Heart right ventricle (tissue), 16 donors: ENCODE measurements at places on chromosomes 5 and 9.

GRCh38 chr9:124771867-124772679, 962 bp upstream of the NR6A1 start:
- peak; percentile 73 for DNase-seq

DNA sequence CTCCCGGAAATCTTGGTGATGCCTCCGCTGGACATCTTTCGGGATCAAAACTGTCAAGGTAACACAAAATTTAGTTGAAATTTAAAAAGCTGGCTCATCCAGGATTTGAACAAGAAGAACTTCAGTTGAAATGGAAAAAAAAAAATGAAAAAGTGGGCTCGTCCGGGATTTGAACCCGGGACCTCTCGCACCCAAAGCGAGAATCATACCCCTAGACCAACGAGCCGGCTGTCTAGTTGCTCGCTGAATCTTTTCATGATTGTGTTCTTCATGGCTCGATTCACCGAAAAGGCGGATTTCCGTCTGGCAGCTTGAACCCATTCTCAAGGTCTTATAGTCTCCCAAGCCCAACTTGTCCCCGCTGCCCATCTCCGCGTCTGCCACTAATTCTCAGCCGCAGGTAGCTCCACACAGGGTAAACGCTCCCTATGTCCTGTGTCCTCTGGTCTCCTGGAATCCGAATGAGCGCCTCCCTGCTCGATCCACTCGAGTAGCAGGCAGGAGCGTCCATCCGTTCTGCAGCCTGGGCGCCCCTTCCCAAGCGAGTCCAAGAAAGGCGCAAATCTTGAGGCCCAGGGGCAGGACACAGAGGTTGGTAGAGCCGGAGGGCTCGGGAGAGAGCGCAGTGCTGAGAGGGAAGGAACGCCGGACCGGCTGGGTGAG, 16.2 kb downstream of the TRIM7 start:
- DNase-seq = peak; percentile 48

GRCh38 chr5:73031839-73032238, 76.0 kb downstream of the FCHO2 start:
- peak; percentile 21 for DNase-seq

- no peak for DNase-seq
Observed at GRCh38 chr5:18252559-18252958, 618.3 kb downstream of the TAF11L14 start.

- DNase-seq = no peak
Observed at GRCh38 chr9:74066605-74067004, 430.5 kb upstream of the RORB start.

GRCh38 chr9:99013550-99013949, 69.8 kb downstream of the COL15A1 start:
- DNase-seq = no peak

GRCh38 chr5:32098291-32098690, 75.8 kb downstream of the GOLPH3 start:
- DNase-seq = peak; percentile 38

- DNase-seq = no peak
Observed at GRCh38 chr9:112242147-112242804, 67.2 kb upstream of the SUSD1 start.

DNA sequence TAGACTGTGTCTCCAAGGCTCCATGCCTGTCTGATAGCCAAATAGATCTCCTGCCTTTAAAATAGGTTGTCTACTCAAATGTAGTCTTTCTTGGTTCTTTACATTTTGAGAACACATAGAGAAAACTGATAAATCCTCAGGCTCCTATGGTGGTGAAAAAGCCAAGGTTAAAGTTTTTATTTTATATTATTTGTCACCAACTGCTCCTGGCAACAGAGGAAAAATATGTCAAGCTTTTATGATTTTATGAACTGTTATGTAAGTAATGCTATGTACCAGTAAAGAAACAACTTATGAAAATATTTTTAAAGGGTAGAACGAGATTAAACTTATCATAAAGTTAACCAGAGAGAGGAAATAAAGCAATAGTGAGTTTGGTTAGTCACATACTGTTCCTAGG, 222.8 kb downstream of the NR2F1-AS1 start:
- DNase-seq = no peak

- DNase-seq = no peak
Observed at GRCh38 chr5:132807163-132807838, 5.8 kb upstream of the SOWAHA start.

DNA sequence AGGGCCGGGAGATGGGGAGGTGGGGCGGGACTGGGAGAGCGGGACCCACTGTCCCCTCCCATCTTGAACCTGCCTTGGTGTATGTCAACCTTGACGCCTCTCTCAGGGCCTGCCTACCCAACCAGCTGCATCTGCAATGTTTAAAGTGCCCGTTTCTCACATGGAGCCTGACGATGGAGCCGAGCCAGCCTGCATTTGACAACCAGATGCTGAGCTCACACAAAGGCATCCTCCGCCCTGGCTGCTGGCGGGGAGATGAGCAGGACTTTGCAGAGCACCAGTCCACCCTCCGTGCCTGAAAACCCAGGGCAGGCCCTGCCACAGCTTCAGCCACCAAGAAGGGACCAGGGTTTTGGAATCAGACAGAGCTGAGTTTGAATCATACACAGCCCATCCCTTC, 141.1 kb upstream of the SMIM23 start:
- DNase-seq = no peak

DNA sequence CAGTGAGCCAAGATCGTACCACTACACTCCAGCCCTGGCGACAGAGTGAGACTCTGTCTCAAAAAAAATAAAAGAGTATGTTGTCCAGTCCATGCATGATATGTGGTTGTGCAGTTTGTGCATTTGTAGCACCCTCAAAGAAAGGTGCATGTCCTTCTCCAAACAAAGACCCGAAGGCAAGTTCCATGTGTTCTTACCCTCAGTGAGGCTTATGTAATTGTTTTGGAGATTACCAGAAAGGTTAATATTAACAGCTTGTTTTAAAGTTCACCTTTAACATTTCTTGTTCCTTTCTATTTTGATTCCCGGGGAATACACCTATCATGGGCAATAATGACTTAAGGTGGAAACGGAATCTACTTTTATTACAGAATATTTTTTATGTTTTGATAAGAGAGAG, 22.3 kb downstream of the KIAA1191 start:
- DNase-seq = no peak

- DNase-seq = no peak
Observed at GRCh38 chr9:19200229-19200628, 30.3 kb upstream of the DENND4C start.

GRCh38 chr9:591292-591691, 250.2 kb upstream of the DMRT1 start:
- peak; percentile 76 for DNase-seq

GRCh38 chr5:128357226-128357625, 180.8 kb downstream of the FBN2 start:
- DNase-seq = no peak

DNA sequence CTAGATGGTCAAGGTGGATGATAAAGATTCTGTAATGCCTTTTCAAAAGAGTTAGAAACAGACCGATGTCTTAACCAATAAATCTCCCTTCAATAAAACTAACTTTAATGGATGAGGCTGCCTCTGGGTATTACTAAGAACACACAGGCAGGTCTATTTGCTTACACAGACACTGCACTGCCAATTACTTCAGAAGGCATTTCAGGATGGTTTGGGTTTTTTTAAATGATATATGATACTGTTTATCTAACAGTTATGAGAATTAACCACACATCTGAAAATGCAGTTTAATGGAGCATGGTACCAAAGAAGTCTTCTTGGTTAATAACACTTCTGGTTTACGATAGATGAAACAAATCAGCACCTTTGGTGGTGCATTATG, 367.9 kb upstream of the GRAMD2B start:
- DNase-seq = no peak

GRCh38 chr9:19127871-19128500, 694 bp upstream of the PLIN2 start:
- DNase-seq = peak; percentile 16

DNA sequence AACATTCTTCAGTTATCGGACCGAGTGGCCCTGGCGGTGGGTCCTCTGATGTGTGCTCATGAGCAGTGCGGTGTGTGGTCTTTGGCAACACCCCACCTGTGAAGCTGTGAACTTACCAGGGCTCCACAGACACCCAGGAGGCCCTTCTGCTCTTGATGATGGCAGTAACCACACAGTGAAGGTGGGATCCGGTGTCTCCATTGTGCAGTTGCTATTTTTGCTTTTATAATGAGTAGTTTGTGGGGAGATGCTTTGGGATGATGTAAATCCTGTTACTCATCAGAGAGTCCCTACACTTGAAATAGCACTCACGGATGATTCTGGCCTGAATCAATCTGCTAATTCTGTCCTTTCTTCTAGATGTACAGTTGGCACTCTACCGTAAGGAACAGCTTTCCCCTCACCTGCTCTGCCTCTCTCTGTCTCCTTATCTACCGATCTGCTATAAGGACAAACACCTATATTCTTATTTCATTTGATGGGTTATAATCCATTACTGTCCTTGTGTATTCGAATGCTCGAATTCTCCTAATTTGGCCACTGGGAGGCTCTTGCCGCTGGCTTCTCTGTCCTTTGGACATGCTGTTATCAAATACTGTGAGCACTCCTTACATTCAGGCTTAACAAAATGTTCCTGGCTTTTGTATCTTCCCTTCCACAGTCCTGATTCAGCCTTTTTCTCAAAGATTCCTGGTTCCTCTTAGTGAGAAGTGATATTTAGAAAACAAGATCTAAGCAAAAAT, 20.2 kb downstream of the ATPSCKMT start:
- DNase-seq = no peak

DNA sequence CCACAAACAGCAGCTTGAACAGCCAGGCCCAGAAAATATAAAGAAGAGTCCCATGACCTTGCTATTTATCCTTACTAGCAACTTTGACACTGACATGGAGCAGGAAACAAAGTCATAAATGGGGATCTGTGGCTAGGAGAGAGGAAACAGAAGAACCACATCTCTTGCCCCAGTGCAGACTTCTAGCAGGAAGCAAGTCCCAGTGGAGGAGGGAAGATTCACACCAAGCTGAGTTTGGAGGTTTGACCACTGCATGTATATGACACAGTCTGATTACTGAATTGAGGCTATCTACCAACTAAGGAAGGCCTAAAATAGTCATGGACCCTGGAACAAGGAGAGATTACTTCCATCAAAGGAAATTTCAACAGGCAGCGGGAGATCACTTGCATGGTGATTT, 51.4 kb downstream of the CDH6 start:
- DNase-seq = no peak

DNA sequence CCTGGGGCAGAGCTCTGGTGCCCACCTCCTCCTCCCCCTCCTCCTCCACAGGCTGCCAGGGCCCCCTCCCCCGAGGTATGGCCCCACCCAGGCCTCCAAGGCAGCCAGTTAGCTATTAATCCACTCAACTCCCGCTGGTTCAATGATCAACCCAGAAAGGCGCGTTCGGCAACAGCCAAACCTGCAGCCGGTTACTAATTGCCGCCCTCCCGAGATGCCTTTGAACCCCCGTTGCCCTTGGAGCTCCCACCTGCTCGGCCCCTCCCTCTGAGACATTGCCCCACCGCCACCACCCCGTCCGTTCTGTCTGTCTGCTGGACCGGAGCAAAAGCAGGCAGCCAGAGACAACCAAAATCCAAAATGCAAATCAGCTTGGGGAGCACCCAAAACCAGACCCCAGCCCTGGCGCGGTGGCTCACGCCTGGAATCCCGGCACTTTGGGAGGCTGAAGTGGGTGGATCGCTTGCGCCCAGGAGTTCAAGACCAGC, 25.8 kb downstream of the NOTCH1 start:
- no peak for DNase-seq

DNA sequence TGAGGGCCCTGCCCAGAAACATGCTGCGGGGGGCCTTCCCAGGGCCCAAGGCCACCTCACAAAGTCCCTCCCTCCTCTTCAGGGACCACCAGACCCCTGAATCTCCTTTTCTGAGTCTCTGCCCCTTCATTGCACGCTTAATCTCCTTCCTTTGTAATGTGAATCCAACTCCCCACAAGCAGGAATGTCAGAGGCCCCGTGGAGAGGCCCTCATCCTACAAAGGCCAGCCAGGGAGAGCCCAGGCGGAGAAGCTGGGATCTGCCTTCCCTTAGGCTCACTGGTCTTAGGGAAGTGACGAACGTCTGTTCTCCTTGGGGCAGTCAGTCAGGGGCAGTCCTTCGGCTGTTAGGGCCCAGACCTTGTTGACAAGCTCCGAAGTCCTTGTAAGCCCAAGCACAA, 2.3 kb downstream of the SMIM33 start:
- DNase-seq = no peak

DNA sequence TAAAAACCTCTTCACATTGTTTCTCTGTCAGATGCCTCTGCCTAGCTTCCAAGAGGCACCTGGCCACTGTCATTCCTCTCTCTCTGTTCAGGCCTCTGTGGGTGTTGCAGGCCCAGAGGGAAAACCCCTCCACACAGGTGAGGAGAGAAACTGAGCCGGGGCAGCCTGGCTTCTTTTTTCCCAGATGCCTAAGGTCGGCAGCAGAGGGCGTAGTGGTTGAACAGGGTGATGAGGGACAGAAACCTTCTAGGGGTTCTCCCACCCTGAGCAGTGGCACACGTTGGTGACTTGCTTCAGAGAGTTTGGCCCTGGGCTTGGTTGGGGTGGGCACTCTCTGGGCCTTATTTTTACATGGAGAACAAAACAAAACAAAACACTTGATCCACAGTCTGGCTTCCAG, 12.2 kb downstream of the IL9 start:
- no peak for DNase-seq

DNA sequence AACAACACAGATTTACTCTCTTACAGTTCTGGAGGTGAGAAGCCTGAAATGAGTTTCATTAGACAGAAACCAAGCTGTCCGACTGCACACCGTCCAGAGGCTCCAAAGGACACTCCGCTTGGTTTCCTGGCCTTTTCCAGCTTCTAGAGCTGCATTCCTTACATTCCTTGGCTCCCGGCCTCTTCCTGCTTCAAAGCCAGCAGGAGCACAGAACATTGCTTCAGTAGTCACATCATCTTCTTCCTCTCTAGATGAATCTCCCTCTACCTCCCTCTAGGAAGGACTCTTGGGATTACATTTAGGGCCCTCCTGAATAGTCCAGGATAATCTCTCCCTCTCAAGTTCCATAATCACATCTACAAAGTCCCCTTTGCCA, 213.3 kb downstream of the CDK5RAP2 start:
- DNase-seq = no peak

DNA sequence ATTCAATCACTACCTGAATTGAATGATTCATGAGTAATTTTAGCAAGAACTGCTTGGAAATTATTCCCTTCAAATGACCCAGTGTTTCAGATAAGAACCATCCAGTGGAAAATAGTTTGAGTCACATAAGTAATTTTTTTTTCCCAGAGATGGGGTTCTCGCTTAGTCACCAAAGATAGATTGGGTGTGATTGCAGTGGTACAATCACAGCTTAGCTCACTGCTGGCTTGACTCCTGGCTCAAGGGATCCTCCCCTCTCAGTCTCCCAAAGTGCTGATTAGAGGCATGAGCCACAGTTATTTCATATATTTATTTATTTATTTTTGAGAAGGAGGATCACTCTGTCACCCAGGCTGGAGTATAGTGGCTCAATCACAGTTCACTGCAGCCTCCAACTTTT, 574.5 kb upstream of the ARRDC3 start:
- no peak for DNase-seq

- no peak for DNase-seq
Observed at GRCh38 chr5:178785999-178786398, 55.5 kb upstream of the ZNF354A start.

DNA sequence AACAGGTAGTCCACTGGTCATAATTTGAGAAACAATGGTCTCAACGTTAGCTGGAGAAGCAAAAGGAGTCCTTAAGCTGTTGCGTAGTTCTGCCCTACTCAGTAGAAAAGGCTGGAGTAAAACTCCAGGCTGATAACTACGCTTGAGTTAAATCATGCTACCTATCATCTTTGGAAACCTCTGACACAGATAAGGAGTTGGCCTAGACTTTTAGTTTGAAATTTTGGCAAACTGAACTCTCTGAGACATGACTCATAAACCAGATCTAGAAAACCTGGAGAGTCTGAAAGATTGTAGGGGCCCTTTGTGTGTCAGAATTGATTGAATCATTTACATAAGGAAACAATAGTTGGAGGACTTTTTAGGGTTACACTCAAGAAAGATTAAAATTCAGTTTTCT, 26.3 kb downstream of the NMUR2 start:
- no peak for DNase-seq
